ENCODE measurements at places on chromosomes 4 and X.

- DNase-seq, result no peak
- H3K4me1 ChIP-seq, result no peaks in the 10 kb centered on the region
- no peak overlapping the region for H3K27ac ChIP-seq
- H3K4me3 ChIP-seq, result no peak overlapping the region
- no peaks in the 10 kb centered on the region for H3K27me3 ChIP-seq
- peaks cover 90% of the 10 kb centered on the region for H3K36me3 ChIP-seq
Observed at GRCh38 chr4:119504616-119505015, 124.0 kb downstream of the PDE5A start.

DNA sequence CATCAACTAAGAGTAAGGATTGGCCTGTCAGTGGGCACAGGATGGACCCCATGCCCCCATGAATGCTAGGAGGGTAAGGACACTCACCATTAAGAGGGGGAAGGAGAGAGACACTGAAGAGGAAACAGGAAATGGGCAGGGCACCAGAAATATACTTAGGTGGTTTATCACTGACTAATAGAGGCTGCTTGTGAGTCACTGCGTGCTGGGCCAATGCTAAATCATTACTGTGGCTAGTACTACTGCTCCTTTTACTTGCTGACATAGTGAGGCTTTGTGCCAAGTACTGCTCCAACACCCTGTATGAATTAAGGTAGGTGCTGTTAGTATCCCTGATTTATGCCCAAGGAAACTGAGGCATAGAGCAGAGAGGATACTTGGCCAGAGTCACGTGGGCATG, 130.4 kb upstream of the FRMPD4 start:
- no peak overlapping the region for H3K4me3 ChIP-seq
- H3K4me1 ChIP-seq, result no peaks in the 10 kb centered on the region
- no peak overlapping the region for H3K27ac ChIP-seq
- DNase-seq, result no peak

GRCh38 chrX:10749113-10749512, 128.7 kb upstream of the MID1 start:
- H3K4me1 ChIP-seq, result no peaks in the 10 kb centered on the region
- no peaks in the 10 kb centered on the region for H3K36me3 ChIP-seq
- H3K27ac ChIP-seq, result no peak overlapping the region
- no peaks in the 10 kb centered on the region for H3K27me3 ChIP-seq
- DNase-seq, result no peak
- no peak overlapping the region for H3K4me3 ChIP-seq

- no peaks in the 10 kb centered on the region for H3K4me1 ChIP-seq
- H3K4me3 ChIP-seq, result no peak overlapping the region
- DNase-seq, result no peak
- no peak overlapping the region for H3K27ac ChIP-seq
Observed at GRCh38 chrX:109622270-109622669, 2.7 kb downstream of the KCNE5 start.

- H3K4me1 ChIP-seq, result no peaks in the 10 kb centered on the region
- no peak overlapping the region for H3K27ac ChIP-seq
- DNase-seq, result no peak
- H3K27me3 ChIP-seq, result no peaks in the 10 kb centered on the region
Observed at GRCh38 chr4:111510535-111510934, 634.7 kb upstream of the FAM241A start.

DNA sequence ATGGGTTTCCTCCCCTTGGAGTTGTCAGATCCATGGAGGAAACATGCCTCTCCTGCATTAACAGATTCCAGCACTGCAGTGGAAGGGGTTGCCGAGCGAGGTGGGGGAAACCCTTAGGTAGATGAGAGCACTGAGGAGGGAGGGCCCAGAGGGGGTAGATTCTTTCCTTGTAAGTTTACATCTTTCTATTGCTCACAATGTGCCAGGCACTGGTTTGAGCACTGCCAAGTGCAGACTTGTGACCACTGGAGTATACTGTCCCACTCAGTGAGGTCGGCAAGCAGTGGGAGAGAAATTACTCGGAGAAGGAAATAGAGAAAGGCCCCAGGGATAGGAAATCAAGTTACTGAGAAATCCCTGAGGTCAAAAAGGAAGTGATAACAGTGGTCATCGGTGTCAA, 27.8 kb upstream of the TMEM154 start:
- no peaks in the 10 kb centered on the region for H3K36me3 ChIP-seq
- H3K27ac ChIP-seq, result no peak overlapping the region
- no peak for DNase-seq
- no peak overlapping the region for H3K4me3 ChIP-seq
- no peaks in the 10 kb centered on the region for H3K4me1 ChIP-seq

GRCh38 chrX:1215123-1215823, 2.8 kb upstream of the CRLF2 start:
- no peak overlapping the region for H3K27ac ChIP-seq
- DNase-seq, result no peak
- H3K4me1 ChIP-seq, result no peaks in the 10 kb centered on the region
- H3K36me3 ChIP-seq, result no peaks in the 10 kb centered on the region

GRCh38 chr4:60780874-60781273, 419.3 kb upstream of the ADGRL3 start:
- H3K4me1 ChIP-seq, result no peaks in the 10 kb centered on the region
- H3K27me3 ChIP-seq, result no peaks in the 10 kb centered on the region
- no peaks in the 10 kb centered on the region for H3K36me3 ChIP-seq
- H3K4me3 ChIP-seq, result no peak overlapping the region

DNA sequence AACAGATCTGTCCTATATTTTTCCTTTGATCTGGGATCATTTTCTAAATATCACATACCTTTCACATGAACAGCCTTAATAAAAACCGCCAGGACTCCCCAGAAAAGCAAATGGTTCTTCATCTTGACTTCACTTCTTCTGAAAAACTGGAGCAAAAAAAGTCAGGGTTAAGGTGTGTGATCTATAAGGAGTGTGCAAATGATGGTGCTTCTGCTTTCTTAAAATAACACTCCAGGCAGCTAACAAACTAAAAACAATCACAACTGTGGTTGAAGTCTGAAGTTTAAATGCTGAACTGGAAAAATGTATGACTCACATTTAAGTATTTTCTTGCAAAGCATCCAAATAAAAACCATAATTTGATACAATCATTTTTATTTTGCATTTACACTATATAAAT, at the start of gene JCHAIN:
Gene JCHAIN (minus strand): TSS at position 140 of the 400 bp plus-strand sequence. CDS start 18 bp downstream, at position 122.
- no peak within 1 kb of the TSS for H3K27ac ChIP-seq
- no peaks in the 10 kb centered on the region for H3K27me3 ChIP-seq
- peaks cover 3% of the 10 kb centered on the region for H3K4me1 ChIP-seq
- no peak for DNase-seq

GRCh38 chr4:152232271-152232670, 303.6 kb downstream of the FBXW7 start:
- no peak overlapping the region for H3K27ac ChIP-seq

GRCh38 chr4:158129694-158130093, 43.1 kb downstream of the GASK1B start:
- no peak overlapping the region for H3K4me3 ChIP-seq
- no peak for DNase-seq
- H3K27me3 ChIP-seq, result no peaks in the 10 kb centered on the region
- no peaks in the 10 kb centered on the region for H3K36me3 ChIP-seq
- no peaks in the 10 kb centered on the region for H3K4me1 ChIP-seq
- H3K27ac ChIP-seq, result no peak overlapping the region

DNA sequence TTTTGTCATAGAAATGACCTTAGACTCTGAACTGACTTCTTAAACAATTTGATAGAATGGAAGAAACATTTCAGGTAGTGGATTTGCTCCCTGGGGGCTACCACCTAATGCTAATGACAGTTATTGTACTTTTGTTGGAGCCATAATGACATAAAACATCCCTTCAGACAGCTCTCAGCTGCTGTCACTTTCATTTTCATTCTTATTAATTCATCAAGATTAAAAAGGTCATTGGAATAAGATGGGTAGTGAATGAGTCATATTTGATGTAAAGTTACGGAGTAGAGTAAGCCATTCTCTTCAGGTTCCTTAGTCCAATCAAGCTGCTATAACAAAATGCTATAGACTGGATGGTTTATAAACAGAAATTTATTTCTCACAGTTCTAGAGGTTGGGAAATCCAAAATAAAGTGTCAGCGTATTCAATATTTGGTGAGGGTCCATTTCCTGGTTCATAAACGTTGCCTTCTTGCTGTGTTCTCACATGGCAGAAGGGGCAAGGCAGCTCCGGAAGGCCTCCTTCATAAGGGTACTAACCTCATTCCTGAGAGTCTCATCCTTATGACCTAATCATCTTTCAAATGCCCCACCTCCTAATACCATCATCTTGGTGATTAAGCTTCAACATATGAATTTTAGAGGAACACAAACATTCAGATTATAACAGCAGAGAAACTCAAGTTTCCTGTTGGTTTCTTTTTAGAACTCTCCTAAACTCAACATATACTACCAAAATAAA, 268.5 kb downstream of the ARAP2 start:
- no peak for DNase-seq
- H3K27ac ChIP-seq, result no peak overlapping the region
- H3K4me1 ChIP-seq, result no peaks in the 10 kb centered on the region
- no peaks in the 10 kb centered on the region for H3K27me3 ChIP-seq
- no peak overlapping the region for H3K4me3 ChIP-seq

DNA sequence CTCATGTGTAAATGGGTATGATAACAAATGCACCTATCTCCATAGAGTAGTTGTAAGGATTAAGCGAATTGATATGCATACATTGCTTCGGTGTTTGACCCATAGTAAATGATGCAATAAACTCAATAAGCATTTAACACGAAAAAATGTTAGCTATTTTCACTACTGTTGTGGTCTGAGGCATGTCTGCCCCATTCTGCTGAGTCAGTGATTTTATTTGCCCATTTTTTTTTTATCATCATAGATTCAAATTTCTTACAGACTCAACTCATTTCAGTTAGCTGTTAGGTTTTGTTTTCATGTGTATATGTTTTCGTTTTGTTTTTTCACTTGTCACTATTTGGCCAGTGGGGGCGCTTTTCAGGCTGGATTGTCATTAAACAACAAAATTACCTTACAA, 27.8 kb upstream of the ARHGEF9 start:
- no peaks in the 10 kb centered on the region for H3K27me3 ChIP-seq
- DNase-seq, result no peak
- no peaks in the 10 kb centered on the region for H3K4me1 ChIP-seq
- no peak overlapping the region for H3K27ac ChIP-seq

DNA sequence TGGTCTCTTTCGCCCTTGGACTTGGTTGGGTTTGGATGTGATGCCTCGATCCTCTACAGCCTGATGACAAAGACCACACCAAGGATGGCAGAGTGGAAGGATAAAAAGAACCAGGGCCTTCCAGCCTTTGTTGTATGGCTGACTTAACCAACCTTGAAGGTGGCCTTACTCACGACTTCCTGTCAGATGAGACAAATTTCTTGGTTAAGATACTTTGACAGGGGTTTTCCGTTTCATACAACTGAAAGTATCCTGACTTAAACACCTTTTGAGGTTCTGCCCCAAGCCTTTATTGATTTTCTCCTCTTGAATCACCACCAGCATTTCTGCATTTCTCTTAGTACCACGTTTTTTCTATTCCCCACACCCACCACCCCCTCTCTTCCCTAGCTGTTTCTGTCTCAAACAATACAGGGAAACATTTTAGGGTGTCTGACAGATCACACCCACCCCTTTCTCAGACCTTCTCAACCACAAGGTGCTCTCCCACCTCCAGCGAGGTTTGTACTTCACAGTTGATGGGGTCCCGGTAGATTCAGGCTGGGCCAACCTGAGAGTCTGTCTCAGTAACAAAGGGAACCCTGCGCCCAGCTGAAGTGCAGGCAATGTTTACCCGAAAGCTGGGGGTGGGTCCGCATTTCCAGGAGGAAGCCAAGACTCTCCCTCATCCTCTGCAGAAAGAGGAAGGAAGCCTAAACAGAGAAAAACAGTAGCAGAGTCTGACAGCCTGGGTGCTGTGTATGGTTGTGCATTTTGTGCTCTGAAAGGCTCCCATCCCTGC, 5.0 kb upstream of the TSPAN5 start:
- H3K36me3 ChIP-seq, result no peaks in the 10 kb centered on the region
- peak overlapping the region; percentile 36 for H3K27ac ChIP-seq
- peaks cover 4% of the 10 kb centered on the region for H3K4me1 ChIP-seq

Data from upper lobe of right lung (tissue), 1 donor.